Pancreas (tissue), 10 donors: ENCODE measurements at places on chromosomes 11 and 22.
A peak's percentile ranks its signal among the peaks of the same experiment; 100 is the strongest.

DNA sequence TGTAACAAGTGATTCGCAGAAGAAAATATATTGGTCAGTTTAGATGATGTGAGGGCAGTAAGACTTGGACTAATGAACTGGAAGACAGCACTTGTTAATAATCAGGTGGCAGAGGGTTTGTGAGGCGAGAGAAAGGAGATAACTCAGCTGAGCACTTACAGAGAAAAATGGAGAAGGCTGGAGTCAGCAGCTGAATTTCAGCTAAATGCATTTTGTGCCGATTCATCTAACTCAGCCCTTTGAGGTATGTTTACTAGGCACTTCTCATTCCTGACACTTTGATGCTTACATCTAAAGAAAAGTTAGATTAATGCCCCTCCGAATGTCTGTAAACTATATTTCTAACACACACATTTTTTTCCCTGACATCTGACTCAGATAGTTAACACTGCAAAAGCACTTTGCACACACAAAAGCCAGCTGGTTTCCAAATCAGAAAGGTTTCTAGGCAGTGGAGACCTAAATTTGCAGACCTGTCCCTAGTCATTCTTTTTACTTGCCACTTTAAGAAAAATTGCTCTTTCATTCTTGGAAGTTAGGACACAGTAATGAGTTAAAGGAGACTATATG is 859.5 kb upstream of the CCDC90B start:
- no peak for DNase-seq
- no peaks in the 10 kb centered on the region for H3K4me1 ChIP-seq
- no peaks in the 10 kb centered on the region for H3K27me3 ChIP-seq
- H3K36me3 ChIP-seq, result no peaks in the 10 kb centered on the region

- H3K27ac ChIP-seq, result no peak overlapping the region
- no peaks in the 10 kb centered on the region for H3K4me1 ChIP-seq
- no peaks in the 10 kb centered on the region for H3K36me3 ChIP-seq
- H3K4me3 ChIP-seq, result no peak overlapping the region
Measured at GRCh38 chr11:14417617-14418374, 58.8 kb upstream of the RRAS2 start.

DNA sequence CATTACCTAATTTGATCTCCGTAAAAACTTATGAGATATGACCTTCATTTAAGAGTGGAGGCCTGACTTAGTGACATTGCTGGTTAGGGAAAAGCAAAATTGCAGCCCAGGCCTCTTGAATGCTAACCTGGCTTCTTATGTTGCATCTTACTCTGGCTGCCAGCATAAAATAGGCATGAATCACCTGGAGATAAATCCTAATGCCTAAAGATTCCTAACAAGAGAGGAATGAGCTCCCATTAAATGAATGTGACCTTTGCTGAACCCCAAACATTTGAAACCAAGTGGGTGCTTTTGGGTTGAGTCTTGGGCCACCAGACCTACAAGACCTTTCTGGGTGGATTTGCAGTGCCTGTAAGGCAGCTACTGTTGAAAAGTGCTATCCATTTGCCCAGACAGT is 1145.6 kb upstream of the TENM4 start:
- H3K36me3 ChIP-seq, result no peaks in the 10 kb centered on the region
- H3K27me3 ChIP-seq, result no peaks in the 10 kb centered on the region
- no peak overlapping the region for H3K4me3 ChIP-seq
- DNase-seq, result no peak

- H3K27me3 ChIP-seq, result no peaks in the 10 kb centered on the region
- no peaks in the 10 kb centered on the region for H3K36me3 ChIP-seq
- no peaks in the 10 kb centered on the region for H3K4me1 ChIP-seq
- no peak overlapping the region for H3K27ac ChIP-seq
- H3K4me3 ChIP-seq, result no peak overlapping the region
- peak; percentile 51 for DNase-seq
Measured at GRCh38 chr11:6438979-6439571, 1.7 kb downstream of the HPX start.

- no peak for DNase-seq
- H3K27ac ChIP-seq, result no peak overlapping the region
- H3K4me1 ChIP-seq, result no peaks in the 10 kb centered on the region
- no peak overlapping the region for H3K4me3 ChIP-seq
Measured at GRCh38 chr11:45436966-45437365, 150.8 kb upstream of the SYT13 start.
